Central memory CD8-positive, alpha-beta T cell (primary cell): ENCODE measurements at places on chromosomes 2 and 18.

DNA sequence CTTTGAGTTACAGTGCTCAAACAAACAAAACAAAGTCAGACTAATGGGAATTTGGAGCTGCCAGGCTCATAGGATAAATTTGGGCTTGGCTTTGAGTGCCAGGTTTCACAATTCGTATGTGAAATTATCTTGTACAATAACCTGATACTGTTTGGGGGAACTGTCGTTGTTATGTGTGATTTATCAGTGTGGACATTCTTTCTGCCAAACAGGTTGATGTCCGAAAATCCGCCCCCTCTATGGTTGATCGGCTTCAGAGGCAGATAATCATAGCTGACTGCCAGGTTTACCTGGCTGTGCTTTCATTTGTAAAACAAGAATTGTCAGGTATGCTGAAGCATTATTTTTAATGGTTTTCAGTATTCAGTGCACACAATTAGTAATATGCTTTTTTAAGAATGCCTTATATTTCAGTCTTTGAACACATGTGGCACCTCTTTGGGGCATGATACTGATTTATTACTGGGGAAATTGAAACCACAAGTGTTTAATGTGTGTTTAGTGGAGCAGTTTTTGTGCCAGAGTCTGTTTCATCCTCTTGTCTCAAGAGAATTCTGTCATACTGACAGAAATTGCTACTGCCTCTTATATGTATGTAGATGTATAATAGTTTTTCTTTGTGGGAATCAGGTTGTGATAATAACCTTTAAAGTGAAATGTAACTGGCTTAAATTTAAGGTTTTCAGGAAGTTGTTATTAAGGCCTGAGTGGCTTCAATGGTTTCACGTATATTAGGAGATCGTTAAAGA, 54.6 kb downstream of the TTC39C start:
- no peak for DNase-seq

GRCh38 chr18:9822587-9823185, 63.1 kb upstream of the TXNDC2 start:
- no peak for DNase-seq

DNA sequence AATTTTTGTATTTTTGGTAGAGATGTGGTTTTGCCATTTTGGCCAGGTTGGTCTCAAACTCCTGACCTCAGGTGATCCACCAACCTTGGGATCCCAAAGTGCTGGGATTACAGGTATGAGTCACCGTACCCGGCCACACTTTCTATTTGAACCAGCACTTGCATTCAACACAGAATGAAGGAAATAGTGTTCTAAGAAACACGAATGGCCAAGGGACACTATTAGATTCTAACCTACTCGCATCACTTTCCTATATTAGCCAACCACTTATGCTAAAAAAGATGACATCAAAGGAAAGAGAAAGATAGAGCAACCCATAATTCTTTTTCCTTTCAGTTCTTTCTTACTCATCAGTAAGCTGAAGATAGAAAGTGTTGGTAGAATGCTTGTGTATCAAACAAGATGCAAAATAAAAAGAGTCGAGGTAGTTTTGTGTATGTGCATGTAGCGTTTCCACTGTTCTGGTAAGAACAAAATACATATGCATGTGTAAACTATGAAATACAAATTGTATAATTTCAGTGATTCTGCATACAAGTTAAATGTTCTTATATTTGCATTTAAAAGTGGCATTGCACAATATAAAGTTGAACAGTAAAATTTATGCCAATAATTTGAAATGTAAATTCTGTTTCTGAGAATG, 247.6 kb downstream of the CDCA7 start:
- no peak for DNase-seq

DNA sequence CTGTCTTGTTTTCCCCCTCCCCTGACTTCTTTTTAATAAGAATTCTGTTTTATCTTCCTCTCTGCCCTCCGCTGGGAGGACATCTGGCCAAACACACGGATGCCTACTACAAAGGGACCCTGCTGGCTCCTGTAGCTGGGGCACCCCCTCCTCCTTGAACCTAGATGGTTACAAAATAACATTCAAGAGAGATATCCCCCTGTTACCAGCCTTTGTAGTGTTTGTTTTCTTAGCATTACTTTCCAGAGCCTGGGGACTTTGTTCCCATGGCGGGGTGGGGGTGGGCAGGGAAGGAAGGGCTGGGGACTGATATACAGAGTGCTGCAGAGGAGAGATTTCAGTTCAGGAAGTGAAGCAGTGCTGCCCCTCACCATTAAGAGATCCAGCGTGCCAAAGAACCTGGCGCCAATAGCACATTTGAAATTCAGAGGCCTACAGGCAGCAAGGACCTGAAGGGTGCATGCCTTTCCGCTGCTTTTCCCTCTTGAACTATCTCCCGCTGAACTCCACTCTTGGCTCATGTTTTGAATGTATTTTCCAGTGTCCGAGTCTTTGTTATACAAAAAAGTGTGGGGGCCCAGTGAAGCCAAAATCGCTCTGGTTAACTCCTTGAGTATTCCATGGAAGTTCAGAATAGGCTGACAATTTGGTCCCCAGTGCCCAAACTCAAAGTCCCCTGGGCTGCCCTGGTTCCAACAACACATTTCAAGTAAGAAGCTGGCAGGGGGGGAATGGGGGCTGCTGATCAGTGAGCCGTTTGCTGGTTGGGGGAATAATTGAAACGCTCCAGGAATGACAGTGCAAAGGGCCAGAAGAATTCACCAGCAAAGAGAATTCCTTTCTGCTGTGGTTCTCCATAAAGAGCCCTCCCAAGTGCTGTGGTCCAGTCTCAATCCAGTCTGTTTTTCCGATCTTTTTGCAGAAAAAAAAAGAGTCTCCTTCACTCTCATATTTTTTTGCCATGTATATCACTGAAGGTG, 94.8 kb upstream of the THOC1 start:
- no peak for DNase-seq

GRCh38 chr18:54086046-54086802, 138.2 kb downstream of the MBD2 start:
- DNase-seq, result no peak

DNA sequence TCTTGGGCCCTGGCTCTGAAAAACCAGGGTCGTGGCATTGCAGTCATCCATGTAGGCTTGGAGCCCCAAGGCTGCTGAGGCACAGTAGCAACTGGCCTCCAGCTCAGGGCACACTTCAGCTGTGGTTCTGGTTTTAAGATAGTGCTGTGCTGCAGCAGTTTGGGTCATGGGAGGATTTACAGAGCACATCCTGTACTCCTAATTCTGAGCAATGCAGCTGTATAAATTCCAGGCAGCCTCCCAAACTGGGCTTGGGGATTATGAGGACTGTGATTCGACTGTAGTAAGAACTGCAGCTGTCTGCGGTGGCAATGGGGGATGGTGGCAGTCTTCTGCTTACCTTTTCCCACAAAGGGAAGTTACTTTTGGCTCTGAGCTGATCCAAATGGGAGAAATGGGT, 536.3 kb upstream of the GCFC2 start:
- DNase-seq, result no peak

GRCh38 chr2:212921061-212921460, 230.4 kb downstream of the IKZF2 start:
- no peak for DNase-seq

- DNase-seq, result no peak
Observed at GRCh38 chr2:121510857-121511256, 19.8 kb upstream of the RNU4ATAC start.

- no peak for DNase-seq
Observed at GRCh38 chr18:76380127-76380729, 114.8 kb downstream of the ZNF516 start.
